ENCODE measurements at places on chromosomes 7 and 10.

- DNase-seq, result no peak
Measured at GRCh38 chr7:7201578-7202374, 19.4 kb downstream of the C1GALT1 start.

DNA sequence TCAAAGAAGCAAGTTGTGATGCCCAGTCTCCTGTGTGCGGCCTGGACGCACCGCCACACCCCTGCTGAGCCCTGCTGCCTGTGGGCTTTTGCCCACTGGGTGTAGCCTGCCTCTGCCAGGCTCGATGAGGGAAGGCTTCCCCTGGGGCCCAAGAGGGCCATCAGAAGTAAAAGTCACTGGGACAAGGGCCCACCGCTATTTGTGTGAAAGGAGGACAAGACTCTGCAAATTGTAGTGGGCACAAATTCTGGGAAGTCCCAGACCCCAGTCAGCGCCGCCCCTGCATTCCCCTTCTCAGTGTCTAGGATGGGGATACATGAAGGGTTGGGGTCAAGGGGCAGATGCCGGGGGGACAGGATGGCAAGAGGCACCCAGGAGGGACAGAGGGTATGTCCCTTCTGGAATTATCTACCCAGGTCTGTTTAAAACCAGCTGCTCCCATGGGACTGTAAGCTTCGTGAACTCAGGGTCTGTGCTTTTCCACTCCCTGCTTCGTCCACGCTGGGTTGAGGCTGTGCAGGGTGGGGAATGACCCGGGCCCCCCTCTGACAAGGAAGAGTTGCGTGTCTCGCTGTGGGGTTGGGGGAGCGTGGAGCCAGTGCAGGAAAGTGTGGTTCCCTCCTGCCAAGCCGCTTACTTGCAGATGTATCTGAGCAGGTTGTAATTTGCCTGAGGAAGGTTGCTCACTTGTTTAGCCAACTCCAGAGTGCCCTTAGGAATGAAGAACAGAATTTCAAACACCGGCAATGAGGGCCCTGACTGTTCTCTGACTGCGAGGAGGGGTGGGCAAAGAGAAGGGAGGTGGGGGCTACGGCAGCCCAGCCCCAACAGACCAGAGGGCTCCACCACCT lies 147.2 kb downstream of the MAPK8 start:
- DNase-seq, result no peak

GRCh38 chr10:16883084-16883483 lies 65.9 kb upstream of the RSU1 start:
- no peak for DNase-seq

GRCh38 chr7:74253835-74254128 lies 417 bp downstream of the RFC2 start:
- no peak for DNase-seq

DNA sequence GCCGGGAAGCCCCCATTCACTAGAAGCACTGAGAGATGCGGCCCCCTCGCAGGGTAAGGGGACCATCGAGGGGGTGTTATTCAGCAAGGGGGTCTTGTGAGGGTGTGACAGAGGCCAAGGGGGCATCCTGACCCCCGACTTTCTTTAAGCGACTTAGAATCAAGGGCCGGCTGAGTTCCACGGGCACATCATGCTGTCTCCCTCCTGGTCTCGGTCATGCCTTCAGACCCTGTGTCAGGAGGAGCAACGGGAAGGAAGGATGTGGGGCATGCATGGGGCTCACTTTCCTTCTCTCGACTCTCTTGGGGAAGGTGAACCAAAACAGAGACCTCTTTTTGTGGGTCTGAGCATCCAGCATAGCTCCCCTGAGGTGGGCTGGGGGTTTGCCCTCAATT lies 2.5 kb downstream of the ACSL5 start:
- DNase-seq, result no peak

DNA sequence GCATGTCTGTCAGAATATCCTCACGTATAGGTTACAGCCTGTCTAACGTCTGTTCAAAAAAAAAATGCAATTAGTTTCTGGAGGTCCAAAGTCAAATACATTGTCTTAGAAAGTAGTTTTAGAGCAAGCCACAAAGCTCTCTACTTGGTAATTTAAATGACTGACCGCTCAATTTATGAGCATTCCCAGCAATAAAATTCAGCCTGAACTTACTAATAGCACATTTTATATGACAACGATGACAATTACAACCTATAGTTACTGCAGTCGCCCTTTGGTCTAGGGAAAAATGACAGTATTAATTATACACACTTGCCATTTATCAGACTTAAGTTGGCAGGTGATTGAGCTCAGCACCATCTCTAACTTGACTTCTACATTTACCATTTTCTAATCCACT lies 425.8 kb upstream of the STEAP1 start:
- no peak for DNase-seq

DNA sequence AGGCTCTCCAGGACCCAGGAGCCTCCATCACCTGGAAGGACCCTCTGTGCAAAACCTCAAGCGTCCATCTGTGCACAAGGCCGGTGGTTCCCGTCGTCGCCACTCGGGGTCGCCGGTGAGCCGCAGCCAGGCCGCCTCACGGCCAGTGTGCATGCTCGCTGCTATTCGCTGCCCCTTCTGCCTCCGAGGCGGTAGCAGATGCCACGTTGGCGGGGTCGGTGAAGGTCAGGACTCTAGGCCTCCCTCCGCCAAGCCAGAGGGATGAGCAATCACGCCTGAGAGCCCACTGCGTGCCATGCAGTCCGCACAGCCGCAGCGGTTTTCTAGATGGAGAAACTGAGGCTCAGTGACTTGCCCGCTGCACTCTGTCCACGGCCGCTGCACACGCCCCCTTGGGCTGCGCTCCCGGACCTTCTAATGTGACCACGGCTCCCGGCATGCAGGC lies 5.7 kb downstream of the UPK3B start:
- DNase-seq, result no peak

- DNase-seq, result peak; percentile 1
Measured at GRCh38 chr10:86265236-86265894, 101.2 kb downstream of the GRID1 start.

DNA sequence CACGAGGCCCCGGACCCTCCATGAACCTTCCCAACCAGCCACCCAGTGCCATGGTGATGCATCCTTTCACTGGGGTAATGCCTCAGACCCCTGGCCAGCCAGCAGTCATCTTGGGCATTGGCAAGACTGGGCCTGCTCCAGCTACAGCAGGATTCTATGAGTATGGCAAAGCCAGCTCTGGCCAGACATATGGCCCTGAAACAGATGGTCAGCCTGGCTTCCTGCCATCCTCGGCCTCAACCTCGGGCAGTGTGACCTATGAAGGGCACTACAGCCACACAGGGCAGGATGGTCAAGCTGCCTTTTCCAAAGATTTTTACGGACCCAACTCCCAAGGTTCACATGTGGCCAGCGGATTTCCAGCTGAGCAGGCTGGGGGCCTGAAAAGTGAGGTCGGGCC lies 90.6 kb upstream of the PDCD4 start:
- no peak for DNase-seq

DNA sequence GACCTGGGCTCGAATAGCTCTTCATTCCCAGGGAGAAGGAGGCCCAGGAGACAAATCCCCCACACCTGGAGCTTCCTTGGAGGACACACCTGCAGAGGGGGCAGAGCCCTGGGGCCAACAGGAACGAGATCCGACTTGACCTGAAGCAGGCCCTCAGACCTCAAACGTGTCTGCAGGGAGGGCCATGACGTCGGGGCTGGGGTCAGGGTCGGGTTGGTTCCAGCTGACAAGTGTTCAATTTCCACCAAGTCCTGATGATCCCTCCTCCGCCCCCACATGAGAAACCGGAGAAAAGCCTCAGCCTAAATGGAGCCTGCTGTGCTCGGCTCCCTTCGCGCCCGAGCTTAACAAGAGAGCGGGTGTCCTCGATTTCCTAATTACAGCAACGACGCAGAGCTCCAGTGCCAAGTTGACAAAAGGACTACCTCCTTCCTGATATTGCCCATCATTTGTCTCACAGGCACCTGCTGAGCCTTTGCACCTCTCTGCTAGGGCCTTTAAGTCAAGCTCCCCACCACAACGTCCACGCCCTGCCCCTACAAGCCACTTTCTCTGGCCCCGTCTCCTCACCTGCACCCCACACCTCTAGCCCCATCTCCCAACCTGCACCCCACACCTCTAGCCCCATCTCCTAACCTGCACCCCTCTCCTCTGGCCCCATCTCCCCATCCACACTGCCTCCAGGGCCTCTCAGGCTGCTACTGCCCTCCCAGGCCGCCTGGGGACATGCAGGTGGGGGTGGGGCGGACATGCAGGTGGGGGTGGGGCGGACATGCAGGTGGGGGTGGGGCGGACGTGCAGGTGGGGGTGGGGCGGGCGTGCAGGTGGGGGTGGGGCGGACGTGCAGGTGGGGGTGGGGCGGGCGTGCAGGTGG lies 519.4 kb downstream of the GLRX3 start:
- no peak for DNase-seq

GRCh38 chr7:15113752-15114151 lies 211.2 kb upstream of the DGKB start:
- DNase-seq, result no peak

DNA sequence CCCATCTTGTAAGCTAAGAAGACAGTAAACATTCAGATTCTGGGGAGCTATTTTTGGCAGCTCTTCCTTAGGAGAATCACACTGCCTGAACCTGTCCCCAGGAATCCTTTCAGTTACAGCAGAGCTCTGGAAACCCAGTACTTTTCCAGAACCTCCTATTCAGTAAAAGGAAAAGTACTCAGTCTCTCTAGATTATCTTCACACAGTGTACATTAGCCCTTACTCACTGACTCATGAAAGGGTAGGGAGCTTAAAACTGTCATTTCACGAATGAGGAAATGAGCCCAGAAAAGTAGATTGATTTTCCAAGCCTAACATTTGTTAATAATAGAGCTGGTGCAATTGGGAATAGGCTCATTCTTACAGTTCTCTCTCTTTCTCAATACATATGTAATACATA lies 3.9 kb upstream of the CNNM1 start:
- no peak for DNase-seq

DNA sequence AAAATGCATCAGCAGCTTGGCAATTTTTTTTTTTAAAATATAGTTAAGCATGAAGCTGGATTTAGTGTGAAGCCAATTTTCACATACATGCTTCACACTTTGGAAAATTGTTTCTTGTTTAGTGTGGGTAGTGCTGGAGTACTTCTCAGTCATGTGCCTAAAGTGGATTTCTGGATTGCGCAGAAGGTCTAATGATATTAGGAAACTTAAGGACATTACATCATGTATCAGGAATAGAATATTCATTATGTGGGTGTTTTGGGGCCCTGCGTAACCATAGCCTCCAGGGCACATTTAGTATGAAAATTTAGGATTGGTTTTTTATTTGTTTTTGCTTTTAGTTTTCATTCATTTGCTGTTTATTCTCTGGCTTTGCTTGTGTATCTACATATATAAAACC lies 28.8 kb upstream of the BNIP3 start:
- DNase-seq, result no peak

DNA sequence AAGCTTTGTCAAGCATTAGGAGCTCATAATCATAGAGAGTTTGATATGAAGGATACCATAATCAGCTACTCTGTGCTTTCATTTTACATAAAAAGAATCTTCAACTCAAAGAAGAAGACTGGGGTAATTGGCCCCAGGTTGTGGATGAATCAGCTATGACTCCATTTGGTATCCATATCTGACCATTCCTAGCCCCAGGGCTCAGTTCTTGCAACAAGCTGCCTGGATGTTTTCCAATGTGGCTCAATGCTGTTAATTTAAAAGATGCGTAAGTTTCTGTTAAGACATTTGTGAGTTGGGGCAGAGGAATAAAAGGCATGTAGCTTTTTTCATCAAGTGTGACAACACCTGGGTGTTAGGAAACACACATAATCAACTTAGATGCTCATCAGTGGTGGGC lies 951.1 kb downstream of the NRG3 start:
- DNase-seq, result no peak

- no peak for DNase-seq
Measured at GRCh38 chr10:5490698-5491464, 8.5 kb downstream of the CALML5 start.

DNA sequence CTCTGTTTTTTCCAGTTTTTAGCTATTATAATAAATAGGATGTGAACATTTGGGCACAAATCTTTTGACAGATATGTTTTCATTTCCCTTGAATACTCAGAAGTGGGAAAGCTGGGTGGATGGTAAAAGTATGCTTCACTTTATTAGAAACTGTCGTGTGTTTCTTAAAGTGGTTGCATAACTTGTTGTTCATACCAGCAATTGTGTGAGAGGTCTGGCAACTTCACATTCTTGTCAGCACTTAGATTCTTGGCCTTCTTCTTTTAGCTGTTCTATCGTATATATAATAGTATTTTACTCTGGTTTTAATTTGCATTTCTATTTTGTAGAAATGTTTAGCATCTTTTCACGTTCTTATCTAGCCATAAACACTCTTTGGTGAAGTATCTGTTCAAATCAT lies 894.4 kb downstream of the KCNMA1 start:
- DNase-seq, result no peak

- no peak for DNase-seq
Measured at GRCh38 chr7:109387530-109387929, 817.9 kb downstream of the DNAJB9 start.

DNA sequence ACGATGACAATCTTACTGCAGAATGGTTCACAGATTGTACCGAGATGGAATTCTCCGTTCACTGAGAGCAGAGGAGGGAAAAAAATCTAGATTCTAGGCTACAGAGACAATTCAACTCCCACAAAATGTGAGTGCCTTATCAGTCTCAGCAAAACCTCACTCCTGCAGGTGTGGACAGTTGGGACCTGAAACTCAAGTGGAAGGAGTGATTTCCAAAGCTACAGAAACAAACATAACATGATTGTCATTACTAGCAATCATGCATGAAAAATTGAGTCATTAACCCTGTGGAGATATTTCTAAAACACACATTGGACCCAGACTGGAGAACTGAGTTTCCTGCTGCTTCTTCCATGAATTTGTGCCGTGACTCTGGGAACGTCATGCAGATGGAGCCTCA lies 70.3 kb downstream of the CALML3 start:
- no peak for DNase-seq

DNA sequence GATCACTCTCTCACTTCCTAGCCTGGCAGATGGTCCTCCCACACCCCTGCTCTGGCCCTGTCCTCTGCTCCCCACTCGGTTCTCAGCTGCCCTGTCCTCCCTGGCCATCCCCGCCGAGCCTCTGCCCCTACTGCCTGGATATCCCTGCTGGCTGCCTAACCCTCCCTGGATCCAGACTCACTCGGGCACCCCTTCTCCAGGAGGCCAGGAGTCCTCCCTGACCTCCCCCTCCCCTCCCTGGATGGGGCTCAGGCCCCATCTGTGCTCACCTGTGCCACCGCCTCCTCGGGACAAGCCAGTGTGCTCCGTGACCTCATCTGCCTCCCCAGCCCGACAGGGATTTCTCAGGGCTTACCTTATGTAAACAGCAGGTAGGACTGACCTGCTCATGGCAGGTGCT lies 406.1 kb downstream of the TCERG1L start:
- DNase-seq, result no peak

GRCh38 chr7:138670594-138670993 lies 30.6 kb downstream of the SVOPL start:
- DNase-seq, result no peak

DNA sequence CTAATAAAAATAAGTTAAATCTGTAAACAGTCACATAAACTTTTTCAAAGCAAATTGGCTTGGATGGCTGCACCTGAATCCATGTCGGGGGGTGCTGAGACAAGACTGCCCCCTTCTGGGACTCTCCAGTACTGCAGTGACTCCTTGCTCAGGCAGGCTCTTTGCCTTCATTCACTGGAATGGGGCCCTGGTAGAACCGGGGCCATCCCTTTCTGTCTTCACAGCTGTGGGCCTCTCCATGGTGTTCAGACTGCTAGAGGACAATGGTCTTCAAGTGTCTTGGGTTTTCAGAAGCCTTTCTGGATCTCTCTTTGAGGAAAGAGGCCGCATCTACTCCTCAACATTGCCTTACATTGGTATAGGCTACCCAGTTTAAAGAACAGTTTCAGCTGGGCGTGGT lies 16.1 kb upstream of the IMPDH1 start:
- DNase-seq, result peak; percentile 67
